ENCODE measurements at places on chromosomes 5 and 9.

DNA sequence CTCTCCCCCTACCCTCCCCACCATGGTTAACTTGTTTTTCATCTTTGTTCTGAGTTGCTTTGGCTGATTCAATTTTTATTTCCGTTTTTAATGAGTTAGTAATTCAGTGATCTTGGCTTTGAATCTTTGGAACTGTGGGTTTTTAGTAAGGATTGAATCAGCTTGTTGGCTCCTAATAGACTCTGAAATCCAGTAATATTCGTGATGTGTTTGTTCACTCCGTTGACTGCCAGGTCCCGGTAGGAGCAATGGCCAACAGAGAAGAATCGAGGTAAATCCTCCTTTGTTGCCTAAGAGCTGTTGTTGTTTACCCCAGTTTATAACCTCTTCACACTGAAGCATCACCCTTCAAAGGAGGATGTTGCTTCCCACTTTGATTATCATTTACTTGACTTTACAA is 92.7 kb downstream of the PCSK1 start:
- no peak for DNase-seq

GRCh38 chr5:96885518-96886338 is 9.4 kb downstream of the ERAP2 start:
- DNase-seq, result no peak

GRCh38 chr9:125183054-125183453 is 6.5 kb downstream of the PPP6C start:
- DNase-seq, result no peak

DNA sequence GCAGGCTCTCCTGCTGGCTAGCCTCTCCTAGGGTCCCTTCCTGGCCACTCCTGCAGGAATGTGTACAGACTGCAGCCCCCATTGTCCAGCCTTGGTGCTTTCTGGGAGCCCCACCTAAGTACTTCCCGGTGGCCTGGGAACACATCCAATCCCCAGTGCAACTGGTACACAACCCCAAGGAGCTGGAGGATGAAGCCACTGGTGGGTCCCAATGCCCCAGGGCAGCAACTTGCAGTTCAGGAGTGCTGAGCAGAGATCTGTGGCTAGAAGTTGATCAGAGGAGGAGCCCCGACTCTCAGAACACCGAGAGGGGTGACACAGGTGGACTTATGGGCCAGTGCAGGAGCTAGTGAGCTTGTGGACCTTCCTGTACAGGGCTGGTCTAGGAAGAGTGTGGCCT is 1093.7 kb upstream of the ACO1 start:
- DNase-seq, result no peak

DNA sequence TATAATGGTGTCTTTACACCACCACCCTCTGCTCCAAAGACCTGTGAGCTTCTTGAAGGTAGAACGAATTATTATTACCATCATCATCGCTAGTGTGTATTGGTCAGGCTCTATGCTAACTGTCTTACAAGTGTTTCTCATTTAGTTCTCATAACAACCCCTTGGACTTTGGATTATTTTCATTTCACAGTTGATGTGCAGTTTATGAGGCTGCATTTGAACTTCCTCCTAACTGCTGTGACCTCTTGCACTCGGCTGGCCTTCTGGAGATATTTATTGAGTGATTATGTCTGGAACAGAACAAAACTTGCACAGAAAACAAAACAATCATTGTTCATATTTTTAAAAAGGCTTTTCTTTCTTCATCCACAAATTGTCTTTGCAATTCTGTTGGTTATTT is 306.3 kb upstream of the SGCD start:
- DNase-seq, result no peak

GRCh38 chr5:74167206-74167929 is 473.2 kb downstream of the ENC1 start:
- no peak for DNase-seq

All from activated CD8-positive, alpha-beta memory T cell treated with anti-CD3 and anti-CD28 coated beads for 4 hours (primary cell).